ENCODE measurements at places on chromosomes 11 and 22. TPM values are rescaled to one million over a fixed set of nuclear protein-coding genes. Genes with fewer than 3 reads are reported as not detected.

The PNPLA5 gene
- total RNA-seq: not detected

The JAML gene
- total RNA-seq: not detected

The MMP10 gene
- total RNA-seq: 39.8 TPM

DNA sequence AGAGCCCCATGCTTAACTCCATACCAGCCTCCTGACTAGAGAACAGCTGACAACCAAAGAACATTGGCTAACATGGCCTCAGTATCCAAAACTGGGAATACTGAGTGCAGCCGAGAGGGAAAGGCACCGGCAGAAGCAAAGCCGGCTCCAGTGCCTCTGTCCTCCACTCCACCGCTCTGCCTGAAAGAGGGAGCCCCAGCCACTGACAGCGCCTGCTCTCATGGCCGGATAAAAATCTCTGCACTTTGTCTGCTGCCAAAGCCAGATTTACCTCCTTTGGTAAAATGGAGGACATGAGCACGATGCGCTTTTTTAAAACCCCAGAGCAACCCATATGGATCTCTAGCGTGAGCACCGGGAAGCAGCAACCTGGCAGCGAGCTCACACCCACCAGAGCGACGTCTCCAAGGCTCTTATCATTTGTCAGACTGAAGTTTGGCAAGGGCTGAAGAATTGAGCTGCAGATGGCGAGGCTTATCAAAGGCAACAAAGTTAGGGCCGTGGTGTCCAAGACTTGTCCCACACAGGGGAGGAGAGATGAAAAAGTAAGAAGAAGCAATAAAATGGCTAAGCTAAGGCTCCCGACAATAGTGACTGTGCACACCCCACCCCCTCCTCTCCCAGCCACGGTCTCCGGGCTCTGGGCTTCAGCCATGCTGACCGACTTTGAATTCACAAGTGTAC lies 71.4 kb downstream of the EFCAB6 start:
- DNase-seq: no peak

GRCh38 chr22:41001722-41002122 lies 50.5 kb downstream of the RBX1 start:
- DNase-seq: no peak

GRCh38 chr11:126727381-126727780 lies 273.2 kb downstream of the KIRREL3 start:
- no peak for DNase-seq

DNA sequence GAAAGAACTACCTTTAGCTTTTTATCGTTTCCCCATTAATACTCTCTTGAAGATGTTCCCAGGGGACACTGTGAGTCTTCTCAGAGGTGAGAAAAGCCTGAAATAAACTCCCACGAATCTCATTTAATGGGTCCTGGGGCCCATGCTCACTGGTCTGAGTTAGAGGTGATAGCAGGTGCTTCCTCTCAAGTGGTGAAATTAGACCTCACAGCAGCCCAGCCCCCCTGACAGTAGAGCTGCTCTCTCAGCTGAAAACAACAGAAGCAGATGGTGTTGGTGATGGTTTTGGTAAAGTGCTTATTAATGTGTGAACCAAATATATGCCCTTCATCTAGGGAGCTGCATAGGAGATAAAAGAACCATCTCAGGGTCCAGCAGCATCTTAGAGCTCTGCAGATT lies 76.8 kb upstream of the VPREB1 start:
- no peak for DNase-seq

GRCh38 chr11:111105566-111105965 lies 140.0 kb upstream of the POU2AF2 start:
- no peak for DNase-seq
